Tibial artery (tissue), 4 donors: ENCODE measurements at places on chromosomes 3 and 15.
A peak's percentile ranks its signal among the peaks of the same experiment; 100 is the strongest.

GRCh38 chr3:53221345-53221744 is 34.5 kb downstream of the TKT start:
- DNase-seq, result no peak

- DNase-seq, result no peak
These were observed 41.4 kb downstream of the ZPLD1 start for GRCh38 chr3:102476198-102476597.

DNA sequence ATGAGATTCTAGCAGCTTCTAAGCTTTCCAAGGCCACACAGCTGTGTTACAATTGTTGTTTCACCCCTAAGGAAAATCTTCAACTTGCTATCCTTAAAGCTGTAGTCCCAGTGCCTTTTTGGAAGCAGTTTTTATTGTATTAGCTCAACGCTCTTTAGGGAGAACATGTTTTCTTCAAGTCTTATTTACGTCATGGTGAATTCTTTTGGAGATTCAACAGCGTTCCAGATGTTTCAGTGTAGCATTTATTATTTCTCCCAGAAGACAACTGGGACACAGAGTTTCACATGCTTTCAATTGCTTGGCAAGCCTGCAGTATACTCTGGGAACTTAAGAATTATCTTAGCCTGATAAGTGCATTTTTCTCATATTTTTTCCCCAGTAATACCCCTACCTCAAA is 888.3 kb downstream of the PLOD2 start:
- no peak for DNase-seq

DNA sequence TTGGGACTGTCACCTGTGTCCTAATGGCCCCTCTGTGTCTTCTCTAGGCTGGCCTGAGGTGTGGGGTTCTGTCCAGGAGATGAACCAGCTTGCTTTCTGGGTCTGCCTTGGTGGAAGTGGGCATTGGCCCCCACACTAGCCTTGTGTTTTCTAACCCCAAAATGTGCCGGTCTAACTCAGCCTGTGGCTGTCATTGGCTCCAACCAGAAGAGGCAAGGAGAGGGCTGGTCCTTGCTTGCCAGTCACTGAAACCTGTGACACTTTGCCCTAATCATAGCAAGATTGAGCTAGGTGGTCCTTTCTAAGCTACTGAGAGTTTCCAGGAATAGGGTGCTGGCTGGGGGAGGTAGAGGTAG is 2.2 kb downstream of the C15orf39 start:
- no peak for DNase-seq

GRCh38 chr3:99418209-99418635 is 220.2 kb upstream of the COL8A1 start:
- no peak for DNase-seq

DNA sequence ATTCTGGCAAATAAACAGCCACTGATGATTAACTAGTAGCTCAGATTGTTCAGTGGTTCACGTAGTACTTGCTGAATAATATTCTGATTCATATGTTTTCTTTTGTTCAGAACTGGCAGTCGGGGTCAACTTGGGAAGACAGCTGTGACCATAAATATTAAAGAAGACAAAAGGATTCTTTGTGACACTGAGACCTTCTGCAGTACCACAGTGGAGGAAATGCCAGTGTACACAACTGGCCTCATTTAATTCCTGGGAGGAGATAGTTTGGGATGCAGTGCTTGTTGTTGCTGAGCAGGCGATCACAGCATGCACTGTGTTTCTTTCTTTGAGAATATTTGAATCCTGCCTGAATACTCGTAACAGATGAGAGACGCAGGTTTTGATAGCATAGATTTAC is 26.7 kb upstream of the MCF2L2 start:
- no peak for DNase-seq

DNA sequence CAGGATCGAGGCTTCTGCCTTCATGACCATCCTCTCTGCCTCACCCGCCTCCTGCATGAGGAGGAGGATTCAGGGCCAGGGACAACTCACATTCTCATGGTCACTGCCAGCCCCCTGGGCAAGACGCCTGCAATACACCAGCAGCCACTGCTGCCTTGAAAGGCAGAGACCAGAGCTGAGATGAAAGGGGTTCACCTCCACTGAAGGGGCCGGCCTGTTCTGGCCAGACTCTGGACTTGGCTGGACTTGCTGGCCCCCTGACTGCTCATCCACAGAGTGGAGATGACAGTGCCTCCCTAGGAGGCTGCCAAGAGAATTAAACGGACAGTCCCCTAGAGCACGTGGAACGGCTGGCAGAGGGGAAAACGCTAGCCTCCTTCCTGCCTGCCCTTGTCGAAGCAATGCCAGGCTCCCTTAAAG is 35.2 kb downstream of the MGLL start:
- DNase-seq, result peak; percentile 78

- DNase-seq, result no peak
These were observed 42.9 kb downstream of the LARP6 start for GRCh38 chr15:70810916-70811578.

GRCh38 chr3:34678575-34678974 is 880.1 kb downstream of the PDCD6IP start:
- DNase-seq, result no peak

GRCh38 chr15:77031376-77032050 is 36.6 kb downstream of the PSTPIP1 start:
- peak; percentile 51 for DNase-seq

DNA sequence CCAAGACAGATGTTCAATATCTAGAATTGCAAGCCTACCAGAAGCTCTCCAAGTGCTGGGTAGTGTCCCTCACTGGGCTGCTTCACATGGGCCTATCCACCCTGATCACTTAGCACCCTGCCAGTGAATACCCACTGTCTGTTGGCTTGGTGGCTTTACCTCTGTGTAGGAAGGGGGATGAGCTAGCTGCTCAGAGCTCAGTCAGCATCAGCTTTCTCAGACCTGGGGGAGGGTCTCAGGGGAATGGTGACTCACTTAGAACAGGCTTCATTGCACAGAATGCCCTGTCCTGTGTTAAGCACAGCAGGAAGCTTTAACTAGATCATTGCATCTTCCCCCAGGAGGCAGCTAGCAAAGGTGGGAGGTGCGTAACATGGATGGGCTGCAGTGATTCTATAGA is 209.8 kb downstream of the PDCD6IP start:
- DNase-seq, result no peak

- peak; percentile 36 for DNase-seq
These were observed 785 bp downstream of the MFSD1 start for GRCh38 chr3:158802409-158803268.

GRCh38 chr15:57184502-57184901 is 191.8 kb upstream of the CGNL1 start:
- DNase-seq, result no peak

DNA sequence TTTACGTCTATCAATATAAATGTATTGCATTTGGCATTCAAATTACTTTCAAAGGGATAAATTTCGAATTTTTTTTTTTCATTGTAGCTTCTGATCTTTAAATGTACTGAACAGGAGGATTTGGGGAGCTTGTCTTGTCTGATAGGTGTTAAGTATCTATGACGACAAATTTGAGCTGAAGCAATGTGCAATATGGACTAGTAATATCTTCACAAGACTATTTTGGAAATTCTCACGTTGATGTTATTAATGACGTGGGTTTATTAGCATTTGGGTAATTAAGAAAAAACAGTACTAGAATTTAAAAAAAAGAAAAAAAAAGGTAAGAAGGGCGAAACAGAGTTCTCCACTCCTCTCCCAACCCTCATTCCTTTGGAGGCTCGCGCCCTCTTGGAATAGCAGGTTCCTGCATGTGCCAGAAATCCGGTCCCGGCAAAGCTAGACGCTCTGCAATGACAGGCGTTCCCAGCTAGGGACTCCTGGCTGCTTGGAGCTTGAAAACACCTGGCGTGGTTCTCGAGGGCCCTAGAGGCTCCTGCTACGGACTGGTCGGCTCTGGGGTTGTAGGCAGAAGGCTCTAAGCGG is 648 bp upstream of the P2RY1 start:
- no peak for DNase-seq

DNA sequence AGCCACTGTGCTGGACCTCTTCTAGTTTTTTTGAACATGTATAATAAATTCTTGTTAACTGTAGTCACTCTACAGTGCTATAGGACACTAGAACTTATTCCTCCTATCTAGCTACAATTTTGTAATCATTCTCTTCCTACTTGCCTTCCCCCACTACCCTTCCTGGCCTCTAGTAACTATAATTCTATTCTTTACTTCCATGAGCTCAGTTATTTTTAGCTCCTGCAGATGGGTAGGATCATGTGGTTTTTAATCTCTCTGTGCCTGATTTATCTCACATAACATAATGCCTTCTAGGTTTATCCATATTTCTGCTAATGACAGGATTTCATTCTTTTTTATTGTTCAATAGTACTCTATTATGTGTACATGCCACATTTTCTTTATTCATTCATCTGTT is 113.2 kb upstream of the FGF7 start:
- DNase-seq, result no peak

DNA sequence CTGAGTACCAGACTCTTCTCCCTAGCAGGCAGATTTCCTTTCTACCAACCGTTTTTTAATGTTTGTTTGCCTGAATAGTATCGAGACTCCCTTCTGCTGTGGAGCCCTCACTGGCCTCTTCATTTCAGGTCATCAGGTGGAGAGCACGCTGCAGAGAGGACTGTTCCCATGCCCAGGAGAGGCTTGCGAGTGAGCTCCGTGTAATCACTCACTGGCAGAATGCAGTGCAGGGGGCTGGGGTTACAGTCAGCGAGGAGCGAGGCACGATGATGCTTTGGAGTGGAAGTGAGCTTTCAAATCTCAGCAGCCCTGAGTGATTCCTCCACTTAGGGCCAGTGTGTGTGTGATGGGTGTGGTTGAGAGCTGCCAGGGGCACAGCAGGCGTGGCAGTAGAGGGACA is 385.2 kb downstream of the SHQ1 start:
- DNase-seq, result no peak

- DNase-seq, result no peak
These were observed 73.3 kb upstream of the UBE2E2 start for GRCh38 chr3:23129817-23130216.

DNA sequence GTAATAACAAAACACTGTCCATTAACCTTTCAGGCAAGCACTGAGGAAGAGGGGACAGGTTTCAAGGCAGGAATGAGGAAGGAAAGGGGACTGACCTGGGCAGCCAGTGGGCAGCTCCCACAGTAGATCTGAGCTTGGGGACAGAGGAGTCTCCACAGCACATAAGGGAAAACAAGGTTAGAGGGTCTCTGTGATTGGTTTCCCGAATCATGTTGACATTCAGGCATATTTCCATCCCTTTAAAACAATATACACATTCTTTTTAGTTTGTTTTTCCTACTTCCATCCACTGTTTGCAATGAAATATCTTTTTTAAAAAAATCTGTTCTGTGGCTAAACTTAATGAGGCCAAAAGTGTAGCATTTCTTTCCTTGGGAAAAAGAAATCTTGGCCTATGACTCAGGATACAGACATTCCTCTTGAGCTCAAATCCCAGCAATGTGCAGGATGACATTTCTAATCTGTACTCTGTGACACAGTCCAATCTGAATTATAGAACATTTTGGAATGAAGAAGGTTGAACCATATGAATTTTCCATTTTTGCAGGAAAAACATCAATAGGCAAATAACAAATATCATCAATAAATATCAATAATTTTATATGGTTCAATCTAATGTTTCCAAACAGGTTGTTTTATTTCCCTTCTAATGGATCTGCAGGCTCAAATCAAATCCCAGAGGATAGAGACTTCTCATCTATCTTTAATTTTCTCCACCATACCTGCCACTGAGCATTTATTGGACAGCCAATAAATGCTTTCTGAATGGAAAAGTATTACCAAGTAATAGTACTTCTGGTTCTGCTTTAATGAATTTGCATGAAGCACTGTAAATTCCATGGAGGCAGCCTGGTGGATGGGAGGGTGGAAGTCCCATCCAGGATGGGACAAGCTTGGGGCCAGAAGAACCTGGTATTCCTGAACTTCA is 54.1 kb downstream of the ITGB5 start:
- DNase-seq, result no peak

- no peak for DNase-seq
These were observed 118.5 kb downstream of the MYLK start for GRCh38 chr3:123765475-123766128.

DNA sequence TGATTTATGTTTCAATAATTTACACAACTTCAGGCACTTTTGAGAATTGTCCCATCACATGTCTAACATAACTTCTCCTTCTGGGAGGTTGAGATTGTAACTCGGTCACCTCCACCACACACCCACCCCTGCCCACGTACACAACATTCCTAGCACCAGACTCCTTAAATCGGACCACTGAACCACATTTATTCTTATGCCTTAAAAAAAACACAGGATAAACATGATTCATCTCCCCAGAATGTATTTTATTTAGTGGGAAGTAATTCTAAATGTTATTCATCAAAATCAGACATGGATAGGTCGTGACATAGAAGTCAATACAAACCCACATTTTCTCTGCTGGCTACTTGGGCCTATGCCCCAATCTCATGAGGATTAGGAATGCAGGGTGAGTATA is 3.0 kb downstream of the SNTN start:
- no peak for DNase-seq

DNA sequence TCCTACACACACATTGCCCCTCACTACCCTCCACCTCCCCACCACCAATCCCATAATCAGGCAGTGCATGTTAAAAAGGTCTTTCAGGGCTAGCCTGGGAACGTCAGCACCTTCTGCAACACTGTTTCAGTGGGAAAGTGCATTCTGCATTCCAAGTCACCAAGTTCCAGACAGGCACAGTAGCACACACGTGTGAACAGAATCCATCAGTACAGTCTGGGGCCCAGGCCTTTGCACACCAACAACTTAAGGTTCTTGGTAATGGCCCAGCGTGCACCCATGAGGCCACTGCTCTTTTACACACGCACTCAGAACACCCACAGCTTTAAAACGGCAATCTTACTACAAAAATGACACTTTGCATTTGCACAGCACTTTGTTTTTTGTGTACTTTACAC is 1.2 kb downstream of the ANXA2 start:
- DNase-seq, result no peak

DNA sequence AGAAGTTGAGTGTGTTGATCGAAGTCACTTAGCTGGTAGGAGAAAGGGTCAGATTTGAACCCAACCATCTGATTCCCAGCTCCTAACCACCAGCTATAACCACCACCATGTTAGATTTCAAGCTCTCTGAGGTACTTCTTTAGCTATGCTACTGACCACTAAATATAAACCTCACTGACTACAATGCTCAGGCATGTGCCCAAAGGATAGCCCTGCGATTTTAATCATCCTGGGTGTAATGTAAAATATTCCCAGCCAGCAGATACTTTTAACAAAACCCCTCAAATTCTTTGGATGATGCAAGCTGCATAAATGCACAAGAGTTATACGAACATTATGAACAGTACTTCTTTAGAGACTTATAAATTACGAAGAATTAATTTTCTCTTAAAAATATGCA is 115.2 kb upstream of the TSC22D2 start:
- no peak for DNase-seq

GRCh38 chr3:133054586-133054985 is 16.4 kb downstream of the TMEM108 start:
- DNase-seq, result no peak

- no peak for DNase-seq
These were observed 11.5 kb downstream of the FOXL2 start for GRCh38 chr3:138935505-138935862.

DNA sequence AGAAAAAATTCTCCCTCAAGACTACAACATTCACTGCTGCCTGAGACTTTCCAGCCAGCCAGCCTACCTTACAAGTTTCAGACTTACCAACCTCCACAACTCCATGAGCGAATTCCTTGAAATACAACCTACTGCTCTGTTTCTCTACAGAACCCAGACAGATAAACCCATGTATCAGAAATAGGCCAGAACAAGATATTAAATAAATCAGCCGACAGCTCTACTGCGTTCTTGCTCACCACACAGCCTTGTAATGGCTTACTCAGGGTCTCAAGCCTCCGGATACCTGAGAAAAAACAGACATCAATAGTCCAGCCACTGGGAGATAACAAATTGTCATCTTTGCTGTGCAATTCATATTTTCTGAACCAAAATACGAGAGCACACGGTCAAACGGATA is 43.6 kb upstream of the LIPC start:
- no peak for DNase-seq
